ENCODE measurements at places on chromosomes 7 and 10. TPM values are rescaled to one million over a fixed set of nuclear protein-coding genes. Genes with fewer than 3 reads are reported as not detected.

ADAMTS14 gene
- total RNA-seq, result 0.25 TPM

PLCE1 gene
- 0.23 TPM for total RNA-seq

TRIL gene
- not detected for total RNA-seq

MYOF gene
- total RNA-seq, result 167 TPM

ACTA2 gene
- 25.6 TPM for total RNA-seq

NPFFR1 gene
- total RNA-seq, result not detected

CYP2C9 gene
- total RNA-seq, result not detected

AKR1C2 gene
- 21.1 TPM for total RNA-seq

GPR158 gene
- not detected for total RNA-seq

COL26A1 gene
- total RNA-seq, result not detected

CUZD1 gene
- 1.1 TPM for total RNA-seq

SPDYE9 gene
- not detected for total RNA-seq

CYP2C18 gene
- not detected for total RNA-seq

DNA sequence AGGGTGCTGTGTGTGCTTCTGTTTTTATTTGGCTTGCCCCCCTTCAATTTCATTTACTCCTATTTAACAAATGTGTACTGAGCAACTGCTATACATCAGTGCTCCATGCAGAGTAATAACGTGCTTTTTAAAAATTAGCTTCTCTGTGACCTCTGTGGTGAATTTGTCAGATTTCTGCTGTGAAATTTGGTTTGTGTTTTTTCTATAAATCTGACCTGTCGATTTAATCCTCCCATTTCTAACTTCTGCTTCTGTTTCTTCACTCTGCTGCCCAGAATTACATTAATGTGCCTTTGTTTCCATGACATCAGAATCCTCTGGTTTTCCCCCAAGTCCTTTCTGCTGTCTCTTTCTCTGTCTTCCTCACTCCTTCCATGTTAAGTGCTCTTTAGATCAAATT, 123.8 kb upstream of the CACNA2D1 start:
- DNase-seq, result no peak

GRCh38 chr10:29276251-29276850, 12.5 kb upstream of the LYZL1 start:
- DNase-seq, result no peak

- DNase-seq, result no peak
Observed at GRCh38 chr10:58384544-58384998, 639 bp upstream of the TFAM start.

GRCh38 chr10:13439313-13440184, 89.3 kb downstream of the BEND7 start:
- DNase-seq, result no peak

DNA sequence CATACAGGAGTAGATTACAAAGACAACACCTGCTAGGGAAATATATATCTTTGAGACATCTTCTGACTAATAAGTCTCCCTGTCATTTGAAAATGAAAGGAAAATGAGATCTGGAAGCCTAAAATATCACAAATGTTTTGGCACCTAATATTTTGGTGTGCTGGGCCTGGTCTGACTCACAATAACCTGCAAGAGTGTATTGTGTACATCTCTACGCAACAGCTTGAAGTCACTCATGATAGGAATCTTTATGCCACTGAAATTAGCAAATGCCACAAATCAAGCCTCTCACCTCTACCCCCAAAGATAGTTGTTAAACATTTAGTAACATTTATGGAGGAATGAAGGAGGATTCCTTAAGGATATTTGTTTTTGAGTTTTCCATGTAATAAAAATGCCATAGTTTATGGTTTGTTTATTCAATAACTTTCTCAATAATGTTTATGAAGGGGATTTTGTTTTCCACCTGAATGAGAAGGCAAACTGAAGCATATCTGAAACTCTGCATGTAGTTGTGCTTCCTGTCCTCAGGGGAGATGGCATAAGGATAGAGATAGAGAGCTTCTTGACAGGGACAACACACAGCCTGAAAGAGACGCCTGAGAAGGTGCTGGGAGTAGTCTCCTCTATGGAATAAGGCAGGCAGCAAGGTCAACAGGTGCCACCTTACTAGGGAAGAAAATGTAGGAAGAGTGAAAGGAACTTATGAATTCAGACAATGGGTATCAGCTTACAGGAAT, 197.4 kb downstream of the AHR start:
- DNase-seq, result peak; percentile 27

GRCh38 chr10:15624401-15625196, 95.1 kb downstream of the ITGA8 start:
- no peak for DNase-seq

- no peak for DNase-seq
Observed at GRCh38 chr10:123398180-123398591, 244.0 kb downstream of the BUB3 start.

- peak; percentile 53 for DNase-seq
Observed at GRCh38 chr10:72784551-72785351, 92.8 kb downstream of the MCU start.

DNA sequence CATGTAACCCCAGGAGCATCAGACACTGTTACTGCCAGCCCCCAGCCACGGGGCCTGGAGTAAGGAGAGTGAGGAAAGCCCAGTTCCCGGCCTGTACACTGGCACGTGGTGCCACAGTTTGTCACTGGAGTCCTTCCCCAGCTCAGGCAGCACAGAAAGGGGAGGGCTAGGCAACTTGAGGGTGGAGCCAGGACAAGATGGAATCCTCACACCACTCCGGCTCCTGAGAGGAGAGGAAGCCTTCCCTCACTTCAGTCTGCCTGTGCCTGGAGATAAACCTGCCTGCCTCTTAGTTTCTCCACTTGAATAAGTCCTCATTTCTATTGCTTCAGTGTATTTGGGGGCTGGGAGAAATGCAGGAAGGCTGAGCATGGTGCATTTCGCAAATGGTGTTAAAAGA, 176.0 kb downstream of the KIAA1217 start:
- DNase-seq, result no peak

Data from MCF 10A (cell line).